ENCODE measurements at places on chromosomes 11 and 22. TPM values are rescaled to one million over a fixed set of nuclear protein-coding genes. Genes with fewer than 3 reads are reported as not detected.

Gene PNPLA3
- 4.9 TPM for total RNA-seq

Gene TCN2
- 2.4 TPM for total RNA-seq

Gene PHETA2
- 1.3 TPM for total RNA-seq

Gene LMNTD2
- total RNA-seq, result 21.8 TPM

Gene POLR2F
- total RNA-seq, result 89.7 TPM

Gene TAF1D
- total RNA-seq, result 165 TPM

Gene ELFN2
- total RNA-seq, result 2.9 TPM

Gene SLC17A6
- total RNA-seq, result not detected

Gene LIF
- 34.4 TPM for total RNA-seq

Gene UCP3
- 0.46 TPM for total RNA-seq

GRCh38 chr22:25109878-25110595, 89.6 kb upstream of the CRYBB3 start:
- no peak for DNase-seq

- DNase-seq, result no peak
These were observed 2.6 kb upstream of the SLC5A1 start for GRCh38 chr22:32040324-32040904.

GRCh38 chr11:109511598-109511997, 89.6 kb downstream of the C11orf87 start:
- no peak for DNase-seq

DNA sequence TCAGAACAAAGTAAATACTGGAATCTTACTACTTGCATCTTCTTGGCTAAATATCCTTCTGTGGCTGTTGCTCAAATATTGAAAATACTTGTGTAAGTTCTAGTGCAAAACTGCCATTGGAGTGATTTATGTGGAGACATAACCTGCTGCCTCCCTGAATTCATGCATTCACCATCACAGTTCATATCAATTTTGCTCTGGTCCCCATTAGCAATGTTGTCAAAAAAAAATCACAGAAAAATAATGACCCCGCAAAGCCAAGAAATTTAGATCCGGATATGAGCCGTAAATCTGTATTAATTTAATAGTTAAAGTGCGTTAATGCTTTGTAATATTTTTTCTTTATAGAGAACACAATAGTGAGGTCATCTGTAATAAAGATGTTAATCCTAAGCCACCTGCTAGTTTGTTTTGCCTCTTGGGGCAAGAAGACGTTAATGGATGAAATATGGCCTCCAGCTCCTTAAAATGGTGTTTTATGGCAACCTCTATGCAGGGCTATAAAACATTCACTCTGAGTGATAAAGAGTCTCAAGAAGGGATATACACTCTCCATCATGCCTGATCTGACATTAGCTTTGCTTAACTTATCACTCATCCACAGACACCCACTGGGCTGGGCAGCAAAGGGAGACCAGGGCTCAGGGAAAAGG, 255.9 kb downstream of the INSC start:
- DNase-seq, result no peak

DNA sequence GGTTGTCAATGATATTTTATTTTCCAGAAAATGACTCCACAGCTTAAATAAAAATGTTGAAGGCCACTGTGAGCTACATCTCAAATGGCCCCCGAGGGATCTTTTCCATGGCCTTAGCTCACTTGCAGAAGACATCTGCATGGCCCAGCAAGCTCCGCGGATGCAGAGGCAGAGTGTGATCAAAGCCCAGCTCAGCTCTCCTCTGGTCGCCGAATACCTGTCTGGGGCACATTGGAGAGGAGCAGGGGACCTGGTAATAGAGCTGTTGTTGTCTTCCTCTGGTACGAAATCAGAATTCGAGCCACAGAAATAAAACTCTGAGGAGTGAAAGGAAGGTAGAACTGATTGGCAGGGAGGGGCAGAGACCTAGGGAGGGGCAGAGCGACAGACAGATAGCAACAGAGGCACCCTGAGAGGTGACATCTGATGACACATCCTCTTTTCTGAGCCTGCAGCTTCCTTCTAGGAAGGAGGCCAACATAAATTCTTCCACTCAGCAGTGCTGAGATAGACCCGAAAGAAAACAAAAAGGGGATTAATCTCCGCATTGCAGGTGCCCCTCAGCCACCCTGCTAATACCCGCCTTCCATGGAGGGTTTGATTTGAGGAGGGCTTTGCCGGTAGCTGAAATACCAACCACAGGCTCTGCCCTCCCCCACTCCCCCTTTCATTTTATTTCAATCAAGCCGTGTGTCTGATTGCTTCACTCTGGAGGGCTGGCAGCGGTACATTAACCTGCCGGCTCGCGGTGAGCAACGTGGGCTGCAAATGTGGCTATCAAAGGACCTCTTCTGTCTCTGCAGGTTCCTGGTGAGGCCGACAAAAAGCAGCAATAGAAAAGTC, 759.4 kb downstream of the OPCML start:
- no peak for DNase-seq

GRCh38 chr11:130146796-130147195, 12.8 kb upstream of the ST14 start:
- no peak for DNase-seq

DNA sequence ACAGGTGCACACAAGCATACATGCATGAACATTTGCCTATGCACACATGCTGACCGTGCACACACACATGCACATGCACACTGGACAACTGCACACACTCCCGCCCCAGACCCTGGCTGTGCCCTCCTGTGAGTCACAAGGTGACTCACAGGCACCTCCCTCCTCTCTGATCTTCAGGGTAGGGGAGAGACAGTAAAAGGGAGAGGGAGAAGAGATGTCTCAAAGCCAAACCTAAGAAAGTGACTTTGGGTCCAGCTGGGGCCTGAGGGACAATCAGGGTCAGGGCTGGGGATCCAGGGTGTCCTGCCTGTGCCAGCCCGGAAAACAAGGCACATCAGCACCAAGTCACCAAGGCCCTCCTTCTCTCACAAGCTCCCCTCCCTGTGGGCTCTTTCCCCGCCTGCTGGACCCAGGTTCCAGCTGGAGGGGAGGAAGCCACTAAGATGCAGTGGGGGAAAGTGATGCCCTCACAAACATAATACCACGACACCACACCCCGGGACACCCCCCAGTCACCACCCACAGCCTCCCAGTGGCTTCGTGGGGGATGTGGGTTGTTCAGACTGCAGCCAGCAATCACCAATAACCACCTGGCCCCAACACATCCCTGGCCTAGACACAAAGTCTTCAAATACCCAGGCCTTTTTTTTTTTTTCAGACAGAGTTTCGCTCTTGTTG, 39.3 kb downstream of the PDGFB start:
- no peak for DNase-seq

- DNase-seq, result no peak
These were observed 1484.9 kb downstream of the BRD1 start for GRCh38 chr22:48342732-48343131.

DNA sequence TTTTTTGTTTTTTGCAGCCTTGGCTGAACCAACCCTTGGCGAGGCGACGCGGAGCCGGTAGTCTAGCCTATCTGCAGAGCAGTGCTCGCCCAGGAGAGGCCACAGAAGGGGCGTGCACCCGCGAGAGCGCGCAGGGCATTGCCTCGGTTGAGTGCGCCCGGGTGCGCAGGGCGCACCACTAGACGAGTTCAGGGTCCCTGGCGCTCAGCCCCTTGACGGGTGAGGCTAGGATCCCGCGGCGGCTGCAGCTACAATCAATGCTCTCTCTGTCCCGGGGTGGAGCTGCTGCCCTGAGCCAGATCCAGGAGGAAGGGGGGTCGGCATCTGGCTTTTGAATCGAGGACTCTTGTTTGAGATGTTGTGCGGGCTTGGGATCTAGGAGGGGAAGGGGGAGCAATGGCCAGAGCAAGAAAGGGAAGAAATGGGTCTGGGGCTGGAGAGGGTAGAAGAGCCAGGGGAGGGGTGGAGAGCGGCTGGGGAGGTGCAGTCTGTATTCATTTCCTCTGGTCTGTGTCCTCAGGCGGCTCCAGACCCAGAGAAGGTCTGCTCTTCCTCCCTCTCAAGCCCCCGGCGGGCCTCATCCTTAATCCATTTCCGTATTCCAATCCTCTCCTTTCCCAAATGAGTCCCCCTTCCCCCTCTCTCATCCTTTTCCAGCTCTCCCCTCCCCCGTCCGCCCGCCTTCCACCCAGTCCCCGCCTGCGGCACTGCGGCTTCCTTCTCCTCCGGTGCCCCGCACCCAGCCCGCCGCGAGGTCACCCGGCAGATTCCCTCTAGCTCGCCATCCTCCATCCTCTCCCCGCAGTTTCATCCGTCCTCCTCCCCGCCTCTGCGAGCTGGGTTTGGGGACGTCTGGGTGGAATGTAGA, 797 bp downstream of the THY1 start:
- no peak for DNase-seq

DNA sequence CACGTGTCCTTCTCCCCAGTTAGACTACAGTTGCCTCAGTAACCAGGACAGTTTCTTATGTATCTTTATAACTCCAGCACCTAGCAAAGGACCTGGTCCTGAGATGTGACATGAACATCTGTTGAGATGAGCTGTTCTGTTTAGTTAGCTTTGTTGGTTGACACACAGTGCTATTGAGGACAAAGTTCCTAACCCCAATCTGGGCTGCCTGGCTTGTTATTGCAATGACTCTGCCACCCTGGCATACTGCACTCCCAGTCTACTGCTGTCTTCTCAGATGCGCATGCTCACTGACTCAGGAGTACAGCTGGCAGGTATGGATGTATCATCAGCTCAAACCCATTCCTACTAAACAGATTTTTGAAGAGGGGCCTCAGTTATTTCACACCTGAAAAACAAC, 7.4 kb downstream of the DESI1 start:
- no peak for DNase-seq

- DNase-seq, result no peak
These were observed 376.5 kb downstream of the NXPE2 start for GRCh38 chr11:115054570-115055538.

DNA sequence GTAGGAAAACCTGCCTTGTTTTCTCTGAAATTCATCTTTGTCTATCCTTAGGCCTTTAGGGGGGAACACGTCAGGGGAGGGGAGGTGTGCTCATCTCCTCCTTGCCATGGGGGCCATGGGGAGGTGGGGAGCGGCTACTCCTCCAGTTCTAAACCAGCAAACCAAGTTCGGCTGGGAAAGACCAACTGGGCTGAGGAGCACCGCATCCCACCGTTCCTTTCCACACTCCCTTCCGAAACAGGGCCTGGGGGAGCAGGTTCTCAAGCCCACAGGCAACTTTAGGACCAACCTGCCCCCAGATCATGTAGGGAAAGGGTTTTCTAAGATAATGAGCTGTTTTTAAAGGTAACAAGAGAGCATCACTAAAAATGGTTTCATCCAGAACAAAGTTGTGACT, 77.5 kb upstream of the PITPNB start:
- no peak for DNase-seq

DNA sequence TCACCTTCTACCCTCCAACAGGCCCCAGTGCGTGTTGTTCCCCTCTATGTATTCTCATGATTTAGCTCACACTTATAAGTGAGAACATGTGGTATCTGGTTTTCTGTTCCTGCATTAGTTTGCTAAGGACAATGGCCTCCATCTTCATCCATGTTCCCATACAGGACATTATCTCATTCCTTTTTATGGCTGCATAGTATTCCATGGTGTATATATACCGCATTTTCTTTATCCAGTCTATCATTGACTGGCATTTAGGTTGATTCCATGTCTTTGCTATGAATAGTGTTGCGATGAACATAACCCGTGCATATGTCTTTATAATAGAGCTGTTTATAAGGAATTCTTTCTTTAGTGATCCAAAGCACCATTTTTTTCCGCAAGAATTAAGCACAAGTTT, 28.5 kb upstream of the TLCD5 start:
- DNase-seq, result no peak
